Stimulated activated CD4-positive, alpha-beta T cell treated with anti-CD3 and anti-CD28 coated beads, Interleukin-4, amount 100 ng/mL, for 48 hours (primary cell): ENCODE measurements at places on chromosomes 6 and 20.

GRCh38 chr6:19268117-19268516 lies 569.1 kb upstream of the ID4 start:
- DNase-seq = no peak

- no peak for DNase-seq
These were observed 23.3 kb upstream of the UST start for GRCh38 chr6:148723484-148723883.

- no peak for DNase-seq
These were observed 847 bp upstream of the NCR2 start for GRCh38 chr6:41334482-41335040.

DNA sequence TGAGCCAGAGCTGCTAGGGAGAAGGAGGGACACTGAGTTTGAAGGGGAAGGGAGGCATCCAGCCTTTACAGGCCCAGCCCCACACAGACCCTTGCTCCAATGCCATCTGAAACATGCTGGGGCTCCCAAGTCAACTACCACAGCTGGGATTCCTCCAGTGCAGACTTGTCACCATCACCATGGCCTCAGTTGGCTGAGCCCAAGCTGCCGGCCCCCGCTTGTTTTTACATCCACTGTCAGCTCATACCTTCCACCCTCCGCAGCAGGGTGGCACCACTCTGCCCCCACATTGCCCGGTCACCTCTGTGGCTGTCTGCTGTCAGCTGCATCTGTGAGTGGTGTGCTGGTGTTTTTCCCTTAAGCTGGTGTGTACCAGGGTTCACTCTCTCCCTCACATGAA lies 26.1 kb downstream of the GFOD1 start:
- DNase-seq = no peak

DNA sequence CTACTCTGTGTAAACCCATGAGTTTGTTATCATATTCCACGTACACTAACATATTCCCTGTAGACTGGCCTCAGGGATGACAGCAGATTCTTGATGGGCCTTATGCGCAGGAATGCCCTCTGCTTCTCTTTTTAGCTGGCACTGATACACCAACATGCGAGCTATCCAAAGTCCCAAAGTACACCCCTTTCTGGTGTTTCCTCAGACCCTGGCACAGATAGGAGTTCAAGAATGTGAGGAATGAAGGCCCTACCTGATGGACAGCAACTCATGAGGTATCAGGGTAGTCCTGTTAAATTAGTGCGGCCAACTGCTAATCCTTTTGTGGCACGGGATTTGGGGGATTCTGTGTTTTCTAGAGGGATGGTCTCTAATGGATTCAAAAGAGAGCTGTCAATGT lies 93.0 kb downstream of the BACH2 start:
- no peak for DNase-seq

DNA sequence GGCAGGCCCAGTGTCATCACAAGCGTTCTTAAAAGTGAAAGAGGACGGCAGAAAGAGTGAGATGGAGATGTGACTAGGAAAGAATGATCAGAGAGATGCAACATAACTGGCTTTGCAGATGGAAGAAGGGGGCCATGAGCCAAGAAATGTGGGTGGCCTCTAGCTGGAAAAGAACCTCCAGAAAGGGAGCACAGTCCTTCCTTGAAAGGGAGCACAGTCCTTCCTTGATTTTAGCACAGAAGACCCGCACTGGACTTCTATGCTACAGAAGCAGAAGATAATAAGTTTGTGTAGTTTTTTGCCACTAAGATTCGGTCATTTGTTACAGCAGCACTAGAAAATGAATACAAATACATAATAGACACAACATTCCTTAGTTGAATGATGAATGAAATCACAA lies 7.0 kb upstream of the LZTS3 start:
- DNase-seq = no peak

DNA sequence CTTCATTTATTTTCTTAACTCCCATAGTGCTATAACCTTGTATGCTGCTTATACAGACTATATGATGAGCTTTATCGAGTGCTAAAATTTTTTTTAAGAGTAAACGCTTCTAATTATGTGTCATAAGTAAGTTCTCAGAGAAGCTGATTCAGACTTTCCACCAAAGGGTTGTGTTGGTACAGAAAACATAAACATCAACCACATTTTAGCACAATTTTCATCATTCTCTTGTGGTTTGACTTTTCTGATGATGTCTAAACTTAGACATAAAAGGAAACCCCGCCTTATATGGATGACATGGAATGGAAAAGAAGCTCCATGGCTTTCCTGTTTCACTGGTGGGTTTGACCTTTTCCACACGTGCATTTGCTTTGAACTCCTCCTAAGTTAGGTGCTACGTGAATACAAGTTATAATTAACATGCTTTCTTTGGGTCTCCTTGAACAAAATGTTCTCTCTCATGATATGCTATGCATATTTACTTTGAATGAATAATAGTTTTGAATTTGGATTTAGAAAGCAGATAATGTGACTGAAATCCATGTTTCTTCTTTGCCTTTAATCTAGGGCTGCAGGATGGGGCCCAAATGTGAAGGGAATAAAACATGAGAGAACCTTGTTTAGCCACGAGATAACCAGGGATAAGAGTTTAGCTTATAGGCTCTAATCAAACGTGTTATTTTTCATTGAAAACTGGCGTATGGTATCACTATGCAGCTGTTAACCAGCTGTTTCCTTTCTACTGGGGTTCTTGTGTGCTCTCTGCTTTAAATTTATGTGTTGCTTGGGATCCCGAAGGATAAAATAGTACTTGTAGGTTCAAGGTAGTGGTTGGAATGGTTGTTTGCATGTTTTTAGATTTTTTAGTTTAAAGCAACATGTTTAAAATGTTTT lies 127.1 kb upstream of the AHI1 start:
- no peak for DNase-seq

DNA sequence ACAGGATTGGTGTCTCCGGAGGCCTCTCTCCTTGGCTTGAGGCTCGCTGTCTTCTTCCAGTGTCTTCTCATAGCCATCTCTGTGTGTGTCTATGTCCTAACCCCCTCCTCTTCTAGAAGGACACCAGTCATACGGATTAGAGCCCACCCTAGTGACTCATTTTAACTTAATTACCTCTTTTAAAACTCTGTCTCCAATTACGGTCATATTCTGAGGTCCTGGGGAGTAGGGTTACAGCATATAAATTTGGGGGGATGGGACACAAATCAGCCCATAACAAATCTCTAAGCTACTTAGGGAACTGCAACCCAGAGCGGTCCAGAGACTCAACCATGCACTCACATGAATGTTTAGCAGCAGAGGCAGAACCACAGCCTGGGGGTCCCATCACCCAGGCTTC lies 56.1 kb upstream of the SASH1 start:
- DNase-seq = no peak

DNA sequence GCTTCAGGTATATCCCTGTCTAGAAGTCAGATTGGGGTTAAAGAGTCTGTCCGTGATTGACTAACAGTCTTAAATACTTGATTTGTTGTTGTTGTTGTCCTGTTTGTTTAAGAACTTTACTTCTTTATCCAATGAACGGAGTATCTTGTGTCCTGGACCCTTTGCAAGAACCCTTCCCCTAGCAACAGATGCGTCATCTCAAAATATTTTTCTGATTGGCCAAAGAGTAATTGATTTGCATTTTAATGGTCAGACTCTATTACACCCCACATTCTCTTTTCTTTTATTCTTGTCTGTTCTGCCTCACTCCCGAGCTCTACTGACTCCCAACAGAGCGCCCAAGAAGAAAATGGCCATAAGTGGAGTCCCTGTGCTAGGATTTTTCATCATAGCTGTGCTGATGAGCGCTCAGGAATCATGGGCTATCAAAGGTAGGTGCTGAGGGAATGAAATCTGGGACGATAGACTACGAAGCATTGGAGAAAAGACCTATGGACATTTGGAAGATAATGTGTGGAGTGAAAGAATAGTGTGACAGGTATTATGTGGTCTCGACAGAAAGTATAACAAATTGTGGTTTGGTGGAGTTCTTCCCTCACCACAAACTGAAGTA lies at the start of gene HLA-DRA:
TSS of gene HLA-DRA (plus strand) at position 286 of the 613 bp plus-strand sequence. CDS start at position 350, 64 bp downstream.
- DNase-seq = no peak

- no peak for DNase-seq
These were observed 98.4 kb downstream of the DOK5 start for GRCh38 chr20:54573838-54574237.

DNA sequence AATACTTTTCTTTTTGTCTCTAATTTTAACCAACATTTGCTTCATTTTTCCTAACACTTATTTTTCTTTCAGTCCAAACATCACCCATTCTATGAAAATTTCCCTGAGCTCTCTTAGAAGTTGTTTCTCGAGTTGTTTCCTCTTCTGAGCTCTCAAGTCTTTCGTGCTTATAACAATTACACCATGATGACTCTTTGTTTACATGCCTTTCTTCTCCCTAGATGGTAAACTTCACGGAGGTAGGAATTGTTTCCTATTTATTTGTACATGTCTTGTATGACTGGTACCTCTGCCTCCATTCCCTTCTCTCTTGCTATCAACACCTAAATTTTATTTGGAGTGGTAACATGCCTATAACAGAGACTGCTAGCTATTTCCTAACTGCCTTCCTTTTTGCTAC lies 6.4 kb downstream of the BLOC1S5 start:
- no peak for DNase-seq

GRCh38 chr20:23449421-23449820 lies 3.3 kb downstream of the CST11 start:
- no peak for DNase-seq

DNA sequence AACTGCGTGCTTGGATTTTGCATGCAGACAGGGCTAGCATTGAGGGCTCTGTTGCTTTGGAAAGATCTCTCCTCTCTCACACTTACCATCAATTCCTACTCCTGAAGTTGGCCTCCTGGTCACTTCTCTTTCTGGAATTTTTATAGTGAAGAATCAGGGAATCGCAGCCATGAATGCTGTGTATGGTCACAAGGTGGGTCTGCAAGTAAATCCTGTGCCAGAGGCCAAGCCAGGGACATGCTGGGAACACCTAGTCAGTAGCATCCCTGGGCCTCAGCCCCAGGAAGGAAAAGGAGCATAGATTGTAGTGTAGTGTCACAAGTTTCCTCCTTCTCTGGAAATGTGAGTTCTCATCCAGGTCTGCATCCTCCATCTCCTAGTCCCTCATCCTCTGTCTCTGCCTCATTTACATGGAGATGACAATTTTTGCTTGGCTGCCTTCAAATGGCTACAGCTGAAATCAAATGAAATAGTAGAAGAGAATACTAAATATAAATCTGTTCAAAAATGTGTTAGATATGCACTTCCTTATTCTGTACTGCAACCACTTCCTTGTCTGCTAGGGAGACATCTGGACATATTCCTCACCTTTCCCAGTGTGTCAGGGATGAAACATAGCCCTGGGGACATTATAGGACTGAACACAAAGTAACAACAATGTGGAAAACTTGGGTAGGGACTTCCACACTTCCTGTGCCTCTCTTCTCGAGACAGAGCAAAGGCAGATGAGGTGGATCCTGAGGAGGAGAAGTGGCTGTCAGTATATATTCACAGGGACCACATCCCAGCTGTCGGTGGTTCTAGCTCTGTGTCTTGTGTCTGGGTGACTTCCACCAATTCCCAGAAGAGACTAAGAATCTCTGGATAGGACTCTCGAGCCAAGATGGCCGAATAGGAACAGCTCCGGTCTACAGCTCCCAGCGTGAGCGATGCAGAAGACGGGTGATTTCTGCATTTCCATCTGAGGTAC lies 17.0 kb downstream of the CST9 start:
- no peak for DNase-seq

DNA sequence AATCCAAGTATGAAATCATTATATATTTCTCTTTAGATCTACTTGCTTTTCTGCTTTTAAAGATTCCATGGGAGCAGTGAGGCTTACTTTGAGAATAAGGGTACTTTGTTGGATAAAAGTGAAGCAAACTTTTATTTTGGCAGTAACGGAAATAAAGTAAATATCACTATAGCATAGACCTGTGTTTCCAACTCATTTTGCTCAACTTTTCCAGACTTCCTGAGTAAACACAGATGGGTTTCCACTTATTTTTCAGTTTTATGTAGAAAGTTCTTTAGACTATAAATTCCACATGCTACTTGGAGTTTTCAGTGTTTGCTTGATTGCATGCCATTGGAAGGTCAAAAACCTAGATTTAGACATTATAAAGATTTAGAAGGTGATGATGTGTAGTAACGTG lies 6.2 kb downstream of the STX16 start:
- DNase-seq = no peak

DNA sequence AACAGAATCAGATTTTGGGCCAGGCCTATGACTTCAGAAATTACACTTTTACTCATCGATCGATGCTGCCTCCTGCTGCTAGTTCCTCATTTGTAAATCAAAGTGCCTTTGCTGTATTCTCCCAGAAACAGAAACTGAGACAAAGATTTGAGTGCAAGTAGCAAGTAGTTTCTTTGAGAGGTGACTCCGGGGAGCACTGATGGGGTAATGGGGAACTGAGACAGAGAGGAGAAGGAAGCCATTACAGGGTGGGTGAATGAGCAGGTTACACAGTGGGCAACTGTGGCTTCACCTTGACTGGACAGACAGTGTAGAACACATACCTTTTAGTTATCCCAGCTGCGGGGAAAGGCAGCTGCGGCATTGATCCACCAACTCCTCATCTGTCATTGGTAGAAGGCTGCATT lies 9.7 kb upstream of the CD40 start:
- DNase-seq = no peak

DNA sequence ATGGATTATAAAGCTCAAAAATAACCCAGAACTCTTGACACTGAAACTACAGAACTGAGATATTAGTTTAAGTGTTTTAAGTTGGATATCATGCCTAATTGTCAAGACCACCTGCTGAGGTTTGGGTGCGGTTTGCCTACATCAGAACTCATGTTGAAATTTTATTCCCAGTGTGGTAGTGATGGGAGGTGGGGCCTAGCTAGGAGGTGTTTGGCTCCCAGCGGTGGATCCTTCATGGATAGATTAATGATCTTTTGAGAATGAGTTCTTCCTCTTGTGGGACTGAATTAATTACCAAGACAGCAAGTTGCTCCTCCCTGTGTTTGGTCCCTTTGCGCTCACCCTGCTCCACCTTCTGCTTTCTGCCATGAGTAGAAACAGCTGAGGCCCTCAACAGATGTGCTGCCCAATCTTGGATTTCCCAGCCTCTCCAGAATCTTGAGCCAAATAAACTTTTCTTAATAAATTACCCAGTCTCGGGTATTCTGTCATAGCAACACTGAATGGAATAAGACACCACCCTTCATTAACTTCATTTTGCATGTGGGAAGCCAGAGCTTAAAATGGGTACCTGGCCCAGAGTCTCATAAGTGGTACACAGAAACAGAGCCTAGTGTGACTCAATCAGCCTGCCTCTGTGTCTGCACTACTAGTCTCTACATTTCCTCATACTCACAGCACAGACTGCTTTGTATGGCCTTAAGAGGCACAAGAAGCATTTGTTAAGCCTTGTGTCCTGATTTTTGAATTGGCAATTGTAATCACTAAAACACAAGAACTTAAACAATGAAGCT lies 158.4 kb downstream of the IBTK start:
- DNase-seq = no peak

DNA sequence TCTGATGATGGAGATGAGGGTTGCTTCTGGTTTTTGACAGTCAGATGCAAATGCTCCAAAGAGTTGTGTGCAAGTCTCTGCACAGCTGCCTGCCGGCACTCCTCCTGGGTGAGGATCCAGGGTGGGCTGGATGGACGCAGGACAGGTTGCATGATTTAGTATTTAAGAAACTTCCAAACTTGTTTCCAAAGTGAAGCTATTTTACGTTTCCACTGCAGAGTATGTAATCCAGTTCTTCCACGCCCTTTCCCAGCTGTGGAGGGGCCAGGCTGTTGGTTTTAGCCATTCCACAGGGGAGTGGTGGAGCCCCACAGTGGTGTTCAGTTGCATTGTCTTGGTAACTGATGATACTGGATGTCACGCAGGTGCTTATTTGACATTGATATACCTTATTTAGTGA lies 157.3 kb downstream of the THBS2 start:
- DNase-seq = no peak
